ENCODE measurements at places on chromosomes 3 and 15.

DNA sequence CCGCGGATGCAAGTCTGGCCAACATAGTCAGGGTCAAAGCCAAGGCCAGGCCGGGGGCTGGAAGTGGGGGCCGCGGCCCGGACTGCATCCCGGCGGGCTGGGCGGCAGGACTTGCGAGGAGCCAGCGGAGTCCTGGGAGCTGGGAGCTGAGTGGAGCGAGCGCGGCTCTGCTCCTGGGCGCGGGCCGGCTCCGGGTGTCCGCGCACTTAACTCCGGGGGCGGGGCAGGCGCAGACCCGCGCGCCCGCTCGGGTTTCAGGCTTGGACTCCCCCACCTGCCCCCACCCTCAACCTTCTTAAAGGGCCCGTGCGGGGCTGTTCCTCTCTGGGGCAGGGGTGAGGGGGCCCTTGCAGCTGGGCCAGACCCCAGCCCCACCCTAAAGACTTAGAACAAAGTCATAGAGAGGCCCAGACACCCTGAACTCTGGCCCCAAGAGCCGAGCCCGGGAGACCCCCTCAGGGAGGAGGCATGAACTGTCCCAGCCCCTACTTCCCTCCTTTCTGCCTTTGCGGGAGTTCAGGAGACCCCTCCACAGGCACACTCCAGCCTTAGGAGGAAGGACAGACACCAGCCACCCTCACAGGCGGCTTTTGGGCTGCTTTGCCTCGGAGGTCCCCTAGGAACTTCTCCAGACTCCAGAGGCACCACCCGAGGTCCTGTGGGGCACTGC lies at the start of gene CSPG4:
CSPG4 (minus strand) TSS at position 181 of the 670 bp plus-strand sequence; CDS start at position 88, 93 bp downstream.
- no peak for DNase-seq

DNA sequence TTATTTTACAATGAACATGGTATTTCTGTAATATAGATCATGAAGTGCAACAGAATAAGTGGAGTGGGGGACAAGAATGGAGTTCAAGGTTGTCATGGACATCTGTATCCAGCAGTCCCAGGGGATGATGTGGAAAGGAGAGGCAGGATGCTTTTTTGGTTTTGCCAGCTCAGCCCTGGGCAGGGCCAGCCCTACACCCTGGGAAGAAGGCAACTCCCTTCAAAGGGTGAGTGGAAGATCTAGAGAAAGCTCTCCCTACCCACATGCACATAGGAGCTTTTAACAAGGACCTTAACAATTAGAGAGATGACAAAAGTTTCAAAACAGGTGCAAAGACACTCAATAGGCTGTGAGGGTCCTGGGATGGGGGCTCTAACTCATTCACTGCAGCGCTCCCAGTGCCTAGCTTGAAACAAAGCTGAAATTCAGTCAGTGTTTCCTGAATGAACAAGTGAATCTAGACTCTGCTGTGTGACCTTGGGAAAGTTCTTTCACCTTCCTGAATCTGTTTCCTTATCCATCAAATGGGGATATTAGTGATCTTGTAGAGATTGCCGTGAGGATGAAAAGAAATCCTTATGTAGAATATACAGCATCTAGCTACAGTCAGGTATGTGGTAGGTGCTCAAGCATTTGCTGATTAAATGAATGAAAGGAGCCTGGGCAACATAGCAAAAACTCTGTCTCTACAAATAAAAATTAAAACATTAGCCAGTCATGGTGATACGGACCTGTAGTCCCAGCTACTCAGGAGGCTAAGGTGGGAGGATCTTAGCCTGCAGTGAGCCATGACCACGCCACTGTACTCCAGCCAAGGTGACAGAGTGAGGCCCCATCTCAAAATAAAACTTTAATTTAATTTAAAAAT lies 14.3 kb downstream of the BHLHE40 start:
- no peak for DNase-seq

DNA sequence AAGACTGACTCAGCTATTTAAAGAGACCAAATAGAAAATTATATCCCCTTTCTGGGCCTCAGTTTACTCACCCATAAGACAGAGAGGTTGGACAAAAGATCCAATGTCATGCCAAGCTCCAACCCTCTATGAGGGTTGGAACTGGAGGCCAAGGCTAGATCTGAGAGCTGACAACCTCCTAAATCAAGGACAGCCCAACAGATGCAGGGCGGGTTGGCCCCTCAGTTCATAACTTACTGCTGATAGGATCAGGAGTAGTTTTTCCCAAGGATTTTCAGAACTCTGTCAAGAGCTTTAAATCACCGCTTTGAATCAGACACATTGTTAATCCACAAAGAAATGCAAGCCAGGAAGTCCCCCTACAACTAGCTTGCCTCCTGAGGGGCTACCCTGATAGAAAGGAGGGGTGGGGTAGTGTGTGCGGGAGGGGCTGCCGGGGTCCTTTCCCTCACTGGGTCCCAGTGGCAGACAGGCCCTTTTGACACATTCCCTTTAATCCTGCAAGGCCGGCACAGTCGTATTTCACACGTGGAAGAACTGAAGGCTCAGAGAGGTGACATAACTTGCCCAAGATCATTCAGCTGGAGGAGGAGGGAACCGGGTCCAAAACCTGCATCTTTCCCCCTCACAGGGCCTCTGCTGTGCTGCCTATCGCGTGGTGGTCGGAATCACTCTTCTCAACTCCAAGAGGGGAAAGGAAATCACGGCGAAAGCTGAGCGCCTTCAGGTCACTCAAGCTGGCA lies 21.4 kb downstream of the BMF start:
- no peak for DNase-seq

DNA sequence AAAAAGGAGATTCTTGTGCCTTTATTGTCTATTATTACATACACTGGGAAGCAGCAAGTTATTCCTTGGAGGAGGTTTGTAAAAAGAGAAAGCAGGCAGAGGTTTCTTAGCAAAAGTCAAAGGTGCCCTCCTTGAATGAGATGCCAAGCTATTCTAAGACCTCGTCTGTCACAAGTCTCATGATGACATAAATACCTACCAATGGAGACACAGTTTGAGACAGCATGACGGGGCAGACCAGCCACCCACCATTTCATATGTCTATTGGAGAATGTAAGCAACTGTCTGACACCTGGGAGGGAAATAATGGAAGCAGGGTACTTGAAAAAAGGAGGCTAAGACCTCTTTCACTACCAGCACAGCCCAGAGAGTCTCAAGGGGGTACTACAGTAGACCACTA lies 2.2 kb downstream of the RGMA start:
- no peak for DNase-seq

DNA sequence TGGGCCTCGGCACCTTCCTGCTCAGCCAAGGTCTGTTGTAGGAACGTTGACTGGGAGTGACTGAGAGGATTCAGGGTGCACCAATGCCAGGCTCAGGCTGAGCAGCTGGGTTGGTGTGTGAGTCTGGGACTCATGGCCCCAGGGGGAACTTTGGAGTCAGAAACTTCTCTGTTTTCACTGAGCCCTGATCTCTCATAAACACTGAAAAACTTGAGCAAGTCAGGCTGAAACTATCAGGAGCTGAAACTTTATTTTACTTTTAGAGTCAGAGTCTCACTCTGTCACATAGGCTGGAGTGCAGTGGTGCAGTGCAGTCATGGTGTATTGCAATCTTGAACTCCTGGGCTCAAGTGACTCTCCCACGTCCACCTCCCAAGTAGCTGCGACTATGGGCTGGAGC lies 3.0 kb downstream of the TRAK1 start:
- no peak for DNase-seq

GRCh38 chr3:151101270-151101969 lies 16.0 kb downstream of the MED12L start:
- DNase-seq, result no peak

DNA sequence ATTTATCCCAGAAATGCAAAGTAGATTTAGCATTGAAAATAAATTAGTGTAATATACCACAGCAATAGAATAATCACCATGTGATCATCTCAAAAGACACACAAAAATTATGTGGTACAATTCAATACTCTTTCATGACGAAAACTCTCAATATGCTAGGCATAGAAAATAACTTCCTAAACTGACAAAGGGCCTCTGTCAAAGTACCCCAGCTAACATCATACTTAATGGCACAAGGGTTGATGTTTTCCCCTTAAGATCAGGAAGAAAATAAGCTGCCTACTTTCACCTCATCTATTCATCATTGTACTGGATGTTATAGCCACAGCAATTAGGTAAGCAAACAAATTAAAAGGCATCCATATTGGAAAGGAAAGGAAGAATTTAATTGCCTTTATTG lies 22.7 kb upstream of the NIPA2 start:
- no peak for DNase-seq

GRCh38 chr3:38108649-38109579 lies 28.0 kb downstream of the ACAA1 start:
- no peak for DNase-seq

- DNase-seq, result no peak
Observed at GRCh38 chr15:63494408-63494807, 10.0 kb upstream of the USP3 start.

Measured in cortex of kidney (tissue), 1 donor.